ENCODE measurements at places on chromosomes 16 and 17.

DNA sequence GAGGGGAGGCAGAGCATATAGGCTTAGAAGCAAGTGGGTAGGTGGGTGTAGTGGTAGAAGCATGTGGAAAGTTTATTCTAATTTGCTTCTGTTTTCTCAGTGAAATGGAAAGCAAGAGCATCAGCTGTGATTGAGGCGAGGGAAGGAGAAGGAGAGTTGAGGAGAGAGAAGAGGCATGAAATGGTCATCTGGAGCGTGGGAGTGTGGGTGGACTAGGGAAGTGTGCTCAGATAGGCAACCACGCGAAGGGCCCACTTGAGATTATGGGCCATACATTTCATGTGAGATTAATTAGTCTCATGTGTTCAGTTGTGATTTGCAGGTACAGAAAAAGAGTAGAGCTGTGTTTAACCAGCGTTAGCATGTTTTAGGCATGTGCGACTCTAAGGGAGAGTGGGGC, 20.8 kb upstream of the CDC6 start:
- DNase-seq, result no peak

DNA sequence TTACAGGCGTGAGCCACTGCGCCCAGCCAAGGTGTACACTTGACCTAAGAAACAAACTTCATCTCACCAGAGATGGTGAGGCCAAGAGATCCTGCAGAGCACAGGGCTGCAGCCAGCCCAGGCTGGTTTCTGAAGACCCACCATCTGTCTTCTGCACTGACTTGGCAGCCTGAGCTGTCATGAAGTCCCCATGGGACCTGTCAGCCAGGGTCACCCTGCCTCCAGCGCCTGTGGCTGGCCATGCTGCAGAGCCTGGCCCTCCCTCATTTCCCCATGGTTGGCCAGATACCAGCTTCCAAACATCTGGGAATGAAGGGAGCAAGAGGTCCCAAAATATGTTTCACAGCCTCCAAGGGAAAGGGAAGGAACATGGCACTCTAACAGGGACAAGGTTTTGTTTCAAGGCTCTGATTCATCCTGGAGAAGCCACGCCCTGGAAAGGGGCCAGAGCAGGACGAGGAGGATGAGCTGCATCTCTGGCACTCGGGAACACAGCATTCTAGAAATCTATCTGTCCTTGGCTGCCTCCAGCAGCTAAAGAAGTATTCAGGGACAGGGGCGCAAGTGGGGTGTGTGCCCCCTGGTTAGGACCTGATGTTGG, 45.3 kb downstream of the DDX19A start:
- DNase-seq, result no peak

- no peak for DNase-seq
Observed at GRCh38 chr16:58678269-58678668, 6.3 kb downstream of the SLC38A7 start.

DNA sequence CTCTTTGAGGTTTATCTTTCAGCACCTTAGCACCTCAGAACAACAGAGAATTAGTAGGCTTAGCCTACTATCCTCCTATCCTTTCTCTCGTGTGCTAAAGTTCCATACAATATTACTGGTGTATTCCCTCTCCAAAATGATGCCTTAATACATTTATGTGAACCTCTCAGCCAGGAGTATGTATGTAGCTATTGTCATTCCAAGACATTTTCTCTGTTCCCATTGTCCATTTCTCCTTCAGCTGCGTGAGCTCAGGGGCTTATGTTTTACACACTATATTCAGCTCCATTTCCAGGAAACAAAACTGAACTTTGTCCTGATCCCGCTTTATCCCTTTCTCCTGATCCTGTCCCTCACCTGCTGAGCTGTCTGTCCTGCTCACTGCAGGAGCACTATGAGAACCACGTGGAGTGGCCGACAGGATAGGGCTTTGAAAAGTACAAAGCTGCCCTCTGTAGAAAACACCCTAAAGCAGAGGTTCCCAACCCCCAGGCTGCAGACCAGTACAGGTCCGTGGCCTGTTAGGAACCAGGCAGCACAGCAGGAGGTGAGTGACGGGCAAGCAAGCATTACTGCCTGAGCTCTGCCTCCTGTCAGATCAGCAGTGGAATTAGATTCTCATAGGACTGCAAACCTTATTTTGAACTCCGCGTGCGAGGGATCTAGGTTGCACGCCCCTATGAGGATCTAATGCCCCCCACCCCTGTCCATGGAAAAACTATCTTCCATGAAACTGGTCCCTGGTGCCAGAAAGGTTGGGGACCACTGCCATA, 55.7 kb downstream of the CENPV start:
- DNase-seq, result no peak

DNA sequence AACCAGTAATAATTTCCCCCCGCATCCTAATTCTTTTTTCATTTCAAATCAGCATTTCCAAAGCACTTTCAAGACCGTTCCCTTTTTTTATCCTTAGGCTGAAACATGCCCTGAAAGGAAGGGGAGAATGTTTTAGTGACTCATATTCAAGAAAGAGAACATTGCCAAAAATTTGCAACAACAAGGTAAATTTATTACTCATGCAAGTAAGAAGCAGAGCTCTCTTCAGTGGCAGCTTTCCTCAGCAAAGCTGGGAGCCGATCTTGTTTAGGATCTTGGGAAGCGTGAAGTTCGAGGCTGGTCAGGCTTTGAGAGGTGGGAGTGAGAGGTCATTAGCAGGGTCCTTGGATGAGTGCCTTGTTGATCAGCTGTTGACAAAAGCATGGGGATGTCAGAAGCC, 129.5 kb downstream of the PRKCA start:
- no peak for DNase-seq

DNA sequence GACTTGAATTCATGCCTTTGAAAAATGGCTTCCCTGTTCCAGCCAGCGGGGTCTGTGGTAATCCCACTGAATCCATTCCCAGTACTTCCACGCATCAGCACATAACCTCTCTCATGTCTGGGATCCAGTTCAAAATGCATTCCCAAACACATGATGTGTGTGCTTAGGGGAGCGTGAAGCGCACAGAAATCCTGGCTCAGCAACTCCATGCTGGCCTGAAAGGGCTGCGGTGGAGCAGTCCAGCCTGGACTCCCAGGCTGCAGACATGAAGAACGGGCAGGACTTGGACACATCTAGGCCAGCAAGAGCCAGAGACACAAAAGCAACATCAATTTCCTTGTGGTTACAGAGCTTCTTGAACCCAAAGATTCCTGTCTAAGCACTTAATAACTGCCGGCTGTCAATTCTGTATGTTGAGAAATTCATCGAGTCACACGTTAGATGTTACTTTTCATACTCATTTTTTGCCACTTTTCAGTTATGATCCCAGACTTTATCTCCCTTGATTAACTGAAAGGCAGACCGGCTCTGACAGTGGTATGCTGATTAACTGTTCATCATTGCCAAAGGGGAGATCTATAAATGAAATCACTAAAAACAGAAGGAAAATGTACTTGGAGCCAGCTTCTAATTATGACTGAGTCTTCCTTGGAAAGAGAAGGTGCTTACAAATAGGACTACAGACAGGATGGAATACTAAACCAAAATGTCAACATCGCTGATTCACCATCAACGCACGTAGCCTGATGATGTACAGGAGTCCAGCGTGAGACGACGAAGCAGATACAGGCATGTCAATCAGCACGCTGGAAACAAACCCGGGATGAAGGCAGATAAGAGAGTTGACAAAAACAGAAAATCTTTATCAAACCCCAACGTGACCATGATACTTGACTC, 23.0 kb downstream of the NSMCE1 start:
- DNase-seq, result no peak

GRCh38 chr16:23966597-23967394, 131.0 kb downstream of the PRKCB start:
- no peak for DNase-seq

DNA sequence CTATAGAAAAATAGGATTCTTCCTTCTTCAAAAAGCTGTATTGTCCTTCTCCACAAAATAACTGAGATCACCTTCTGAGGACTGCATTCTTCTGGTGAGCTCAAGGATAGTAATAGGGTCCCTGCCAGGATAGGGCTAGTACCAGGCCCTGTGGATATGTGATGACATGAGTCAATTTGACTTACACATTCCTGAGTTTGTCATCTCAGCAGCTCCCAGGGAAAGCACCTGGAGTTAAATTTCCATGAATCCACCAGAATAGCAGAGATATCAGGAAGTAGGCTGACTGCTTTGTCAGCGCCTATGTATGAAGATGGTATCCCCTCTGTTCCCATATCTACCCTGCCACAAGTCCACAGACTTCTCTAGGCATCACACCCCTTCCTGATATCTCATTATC, 225.8 kb downstream of the PMP22 start:
- DNase-seq, result no peak

DNA sequence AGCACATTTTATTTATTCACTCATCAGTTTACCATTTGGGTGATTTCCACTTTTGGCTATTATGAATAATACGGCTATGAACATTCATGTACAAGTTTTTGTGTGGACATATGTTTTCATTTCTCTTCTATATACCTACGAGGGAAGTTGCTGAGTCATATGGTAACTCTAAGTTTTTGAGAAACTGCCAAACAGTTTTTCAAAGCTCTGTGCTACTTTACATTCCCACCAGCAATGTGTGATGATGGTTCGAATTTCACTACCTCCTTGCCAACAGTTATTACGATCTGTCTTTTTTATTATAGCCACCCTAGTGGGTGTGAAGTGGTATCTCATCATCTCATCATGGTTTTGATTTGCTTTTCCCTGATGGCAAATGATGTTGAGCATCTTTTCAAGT, 63.7 kb upstream of the MRTFB start:
- no peak for DNase-seq

- no peak for DNase-seq
Observed at GRCh38 chr16:5762362-5762761, 664.8 kb upstream of the EEF2KMT start.

GRCh38 chr17:19311016-19311415, 51.5 kb downstream of the B9D1 start:
- DNase-seq, result no peak

- no peak for DNase-seq
Observed at GRCh38 chr17:49748223-49748622, 15.7 kb downstream of the FAM117A start.

- peak; percentile 44 for DNase-seq
Observed at GRCh38 chr17:38870259-38871165, 654 bp downstream of the LASP1 start.

DNA sequence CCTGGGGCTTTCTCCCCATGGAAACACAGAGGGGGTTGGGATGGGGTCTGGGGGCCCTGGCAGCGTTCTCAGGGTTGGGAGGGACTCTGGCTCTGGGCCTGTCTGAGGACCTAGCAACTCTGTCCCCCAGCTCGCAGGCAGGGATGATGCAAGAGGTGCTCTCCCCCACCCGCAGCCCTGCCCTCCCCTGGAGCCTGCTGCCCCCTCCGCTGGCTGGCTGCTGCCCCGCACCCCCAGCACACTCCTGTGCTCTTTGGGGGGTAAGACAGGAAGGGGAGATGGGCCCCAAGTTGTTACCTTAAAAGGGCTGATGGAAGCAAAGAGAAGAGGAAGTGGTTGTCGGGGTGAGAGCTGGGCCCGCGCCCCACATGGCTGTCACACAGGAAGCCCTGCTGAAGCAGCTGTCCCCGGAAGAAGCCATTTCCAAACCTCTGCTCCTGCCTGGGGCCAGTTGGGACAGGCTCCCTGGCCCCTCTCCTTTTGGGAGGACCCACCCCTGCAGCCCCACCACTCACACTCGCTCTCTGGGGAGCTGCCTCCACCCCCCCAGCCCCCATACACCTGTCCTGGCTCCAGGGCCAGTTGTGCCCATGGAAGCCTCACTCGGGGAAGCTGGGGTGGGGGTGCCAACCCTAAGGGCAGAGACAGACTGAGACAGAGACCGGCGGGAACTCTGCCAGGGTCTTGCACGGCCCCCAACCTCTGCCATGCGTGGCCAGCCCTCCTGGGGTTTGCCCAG, 2.5 kb downstream of the CORO1A start:
- peak; percentile 60 for DNase-seq

DNA sequence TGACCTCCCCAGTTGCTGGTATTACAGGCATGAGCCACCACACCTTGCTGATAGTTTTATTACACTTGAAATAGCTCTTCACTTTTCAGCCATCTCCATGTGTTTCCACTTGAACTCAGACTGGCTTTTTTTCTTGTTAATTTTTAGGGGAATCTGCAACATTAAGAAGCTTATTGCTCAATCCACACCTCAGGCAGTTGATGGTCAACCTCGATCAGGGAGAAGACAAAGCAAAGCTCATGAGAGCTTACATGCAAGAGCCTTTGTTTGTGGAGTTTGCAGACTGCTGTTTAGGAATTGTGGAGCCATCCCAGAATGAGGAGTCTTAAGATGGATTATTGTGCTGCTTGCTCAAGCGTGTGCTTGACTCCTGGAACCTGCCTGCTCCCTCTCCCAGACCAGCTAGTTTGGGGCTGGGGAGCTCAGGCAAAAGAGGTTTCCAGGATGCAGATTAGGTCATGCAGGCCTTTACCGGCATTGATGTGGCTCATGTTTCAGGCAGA, 8.6 kb downstream of the ZNHIT3 start:
- DNase-seq, result no peak

- no peak for DNase-seq
Observed at GRCh38 chr16:89137666-89138512, 33.7 kb upstream of the CDH15 start.

GRCh38 chr17:42378959-42379594, 9.2 kb downstream of the STAT3 start:
- no peak for DNase-seq

DNA sequence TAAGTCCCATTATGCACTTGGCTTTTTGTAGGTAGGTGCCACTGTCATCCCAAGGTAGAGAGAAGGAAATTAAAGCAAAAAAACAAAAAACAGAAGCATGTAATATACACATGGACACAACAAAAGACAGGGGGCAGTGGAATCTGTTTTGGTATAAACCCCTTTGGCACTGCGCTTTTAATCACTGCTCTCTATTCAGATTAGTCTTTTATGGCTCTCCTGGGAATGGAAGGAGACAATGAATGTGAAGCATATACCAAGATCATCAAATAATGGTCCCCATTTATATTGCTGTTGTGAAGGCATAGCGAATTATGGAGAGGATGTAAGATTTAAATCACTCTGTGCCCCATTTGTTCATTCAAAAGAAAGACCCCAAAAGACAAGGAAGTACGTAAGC, 17.4 kb downstream of the CDH11 start:
- no peak for DNase-seq

GRCh38 chr17:31587462-31587861, 196.0 kb downstream of the RAB11FIP4 start:
- DNase-seq, result no peak

- DNase-seq, result no peak
Observed at GRCh38 chr16:191831-192230, 11.6 kb downstream of the HBQ1 start.

GRCh38 chr16:15981382-15981781, 32.0 kb downstream of the ABCC1 start:
- DNase-seq, result no peak

GRCh38 chr16:26524281-26524680, 542.4 kb upstream of the C16orf82 start:
- no peak for DNase-seq

DNA sequence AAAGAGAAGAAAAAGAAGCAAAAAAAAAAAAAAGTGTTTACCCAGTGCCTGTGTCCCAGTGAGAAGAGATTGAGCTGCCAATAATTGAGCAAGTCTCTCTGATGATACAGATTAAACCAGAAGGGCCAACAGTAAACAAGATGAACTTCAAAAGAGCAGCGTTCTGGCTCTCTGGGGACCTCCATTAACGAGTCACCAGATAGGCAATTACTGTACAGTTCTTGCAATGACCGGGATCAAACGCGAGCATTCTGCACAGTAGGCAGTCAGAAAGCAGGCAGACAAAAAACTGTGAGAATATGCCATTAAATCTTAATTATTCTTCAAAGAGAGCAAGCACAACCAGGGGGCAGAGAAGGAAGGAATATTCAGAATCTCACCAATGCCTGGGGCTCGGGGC, 626.1 kb downstream of the TMEM114 start:
- DNase-seq, result no peak

Data from stimulated activated CD8-positive, alpha-beta memory T cell treated with anti-CD3 and anti-CD28 coated beads, Interleukin-4, amount 100 ng/mL, for 1 hour (primary cell).